Progenitor cell of endocrine pancreas (in vitro differentiated cells): ENCODE measurements at places on chromosomes 1 and 21. TPM values are rescaled to one million over a fixed set of nuclear protein-coding genes. Genes with fewer than 3 reads are reported as not detected.

SLC9C2 gene
- total RNA-seq = not detected in 2 replicates

DNA sequence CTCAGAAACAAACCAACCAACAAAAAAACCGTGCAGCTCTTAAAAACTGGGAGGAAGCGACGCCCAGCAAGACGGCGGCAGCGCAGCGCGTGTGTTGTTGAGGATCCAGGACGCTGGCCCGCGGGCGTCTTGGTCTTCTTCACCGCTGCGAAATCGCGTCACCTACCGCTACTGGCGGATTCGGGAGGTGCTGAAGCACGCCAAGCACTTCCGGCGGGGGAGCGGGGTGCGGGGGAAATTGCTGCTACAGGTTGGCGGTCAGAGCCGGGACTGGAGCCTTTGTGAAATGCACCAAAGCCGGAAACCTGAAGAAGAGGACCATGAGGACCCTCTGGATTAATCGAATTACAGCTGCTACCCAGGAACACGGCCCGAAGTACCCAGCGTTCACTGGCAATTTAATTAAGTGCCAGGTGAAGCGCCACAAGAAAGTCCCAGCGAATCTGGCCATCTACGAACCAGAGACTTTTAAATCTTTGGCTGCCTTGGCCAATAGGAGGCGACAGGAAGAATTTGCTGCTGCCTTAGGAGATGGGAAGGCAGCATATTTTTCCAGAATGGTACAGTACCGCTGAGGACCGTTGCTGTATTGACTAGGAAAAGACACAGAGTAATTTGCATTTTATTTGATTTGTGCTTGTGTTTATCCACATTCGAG lies 11.9 kb upstream of the RIPPLY3 start:
- no peak for DNase-seq
- H3K4me1 ChIP-seq = peaks cover 6% of the 10 kb centered on the region
- H3K27ac ChIP-seq = peak overlapping the region; percentile 54
- peaks cover 10% of the 10 kb centered on the region for H3K27me3 ChIP-seq
- H3K36me3 ChIP-seq = no peaks in the 10 kb centered on the region

C1orf87 gene
- not detected in 2 replicates for total RNA-seq

GRCh38 chr21:31396399-31396798 lies 52.3 kb upstream of the TIAM1 start:
- peaks cover 2% of the 10 kb centered on the region for H3K27me3 ChIP-seq
- no peak for DNase-seq
- peak overlapping the region; percentile 18 for H3K27ac ChIP-seq
- H3K4me1 ChIP-seq = peaks cover 43% of the 10 kb centered on the region
- H3K36me3 ChIP-seq = no peaks in the 10 kb centered on the region
- H3K4me3 ChIP-seq = no peak overlapping the region

- H3K4me1 ChIP-seq = peaks cover 11% of the 10 kb centered on the region
- DNase-seq = peak; percentile 29
- no peak overlapping the region for H3K4me3 ChIP-seq
- no peak overlapping the region for H3K27ac ChIP-seq
- peaks cover 10% of the 10 kb centered on the region for H3K27me3 ChIP-seq
Observed at GRCh38 chr1:30342535-30343141, 380.7 kb downstream of the MATN1 start.

DNA sequence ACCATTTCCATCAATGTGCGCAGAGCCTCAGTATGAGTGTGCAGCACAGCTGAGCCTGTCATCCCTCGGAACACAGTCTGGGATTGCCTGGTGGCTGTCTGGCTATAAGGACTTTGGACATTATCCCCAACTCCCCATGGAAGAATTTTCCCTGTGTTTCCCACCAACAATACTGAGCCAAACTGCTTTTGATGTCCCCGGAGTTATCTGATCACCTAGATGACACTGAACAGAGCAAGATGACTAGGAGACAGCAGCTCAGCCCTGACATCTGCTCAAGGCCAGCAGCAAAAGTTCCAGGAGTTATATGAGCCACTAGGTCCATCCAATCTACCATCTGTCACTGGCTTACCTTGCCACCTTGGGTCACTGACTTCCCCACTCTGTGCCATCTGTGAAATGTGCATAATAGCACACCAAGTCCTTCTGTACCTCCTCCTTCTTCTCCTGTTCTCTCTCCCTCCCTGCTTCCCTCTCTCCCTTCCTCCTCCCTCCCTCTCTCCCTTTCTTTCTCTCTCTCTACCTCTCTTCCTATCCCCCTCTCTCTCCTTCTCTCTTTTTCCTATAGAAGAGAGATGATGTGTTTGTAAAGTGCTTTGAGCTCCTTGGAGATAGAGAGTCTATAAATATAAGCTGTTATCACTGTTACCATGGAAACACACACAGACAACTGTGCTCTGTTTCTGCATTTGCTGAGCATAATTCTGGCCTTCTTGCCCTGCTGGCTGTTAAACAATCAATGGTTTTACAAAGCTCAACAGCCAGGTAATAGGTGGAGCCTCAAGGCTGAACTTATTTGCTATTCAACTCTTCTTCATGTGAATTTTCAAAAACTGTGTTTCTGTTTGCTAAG lies 19.7 kb upstream of the ATP1B1 start:
- no peaks in the 10 kb centered on the region for H3K27me3 ChIP-seq
- peaks cover 37% of the 10 kb centered on the region for H3K4me1 ChIP-seq
- no peaks in the 10 kb centered on the region for H3K36me3 ChIP-seq
- H3K4me3 ChIP-seq = no peak overlapping the region
- no peak for DNase-seq
